Activated CD4-positive, alpha-beta memory T cell treated with anti-CD3 and anti-CD28 coated beads for 36 hours (primary cell): ENCODE measurements at places on chromosomes 5 and 9. TPM values are rescaled to one million over a fixed set of nuclear protein-coding genes. Genes with fewer than 3 reads are reported as not detected.

GRCh38 chr5:103428411-103428871 lies 134.1 kb downstream of the NUDT12 start:
- H3K4me1 ChIP-seq = no peaks in the 10 kb centered on the region
- H3K4me3 ChIP-seq = no peak overlapping the region

- H3K36me3 ChIP-seq = no peaks in the 10 kb centered on the region
- H3K4me1 ChIP-seq = peaks cover 22% of the 10 kb centered on the region
- DNase-seq = no peak
- peak overlapping the region; percentile 60 for H3K27ac ChIP-seq
- H3K4me3 ChIP-seq = no peak overlapping the region
- peaks cover 72% of the 10 kb centered on the region for H3K27me3 ChIP-seq
Observed at GRCh38 chr5:123088031-123088805, 823 bp upstream of the PRDM6 start.

GRCh38 chr5:92889140-92889539 lies 691.9 kb downstream of the NR2F1-AS1 start:
- no peak overlapping the region for H3K4me3 ChIP-seq
- no peak overlapping the region for H3K27ac ChIP-seq
- H3K36me3 ChIP-seq = no peaks in the 10 kb centered on the region
- no peaks in the 10 kb centered on the region for H3K4me1 ChIP-seq

- no peaks in the 10 kb centered on the region for H3K36me3 ChIP-seq
- H3K27ac ChIP-seq = no peak overlapping the region
- no peak for DNase-seq
Observed at GRCh38 chr9:89942643-89943042, 337.8 kb downstream of the GADD45G start.

GRCh38 chr9:98218562-98219363 lies 26.3 kb upstream of the CORO2A start:
- DNase-seq = no peak
- no peak overlapping the region for H3K27ac ChIP-seq
- H3K4me1 ChIP-seq = no peaks in the 10 kb centered on the region
- H3K4me3 ChIP-seq = no peak overlapping the region

BHMT2 gene
- not detected for total RNA-seq

GRCh38 chr5:32827981-32828380 lies 116.9 kb downstream of the NPR3 start:
- H3K27ac ChIP-seq = no peak overlapping the region
- no peaks in the 10 kb centered on the region for H3K4me1 ChIP-seq
- no peaks in the 10 kb centered on the region for H3K27me3 ChIP-seq

IFNA1 gene
- not detected for total RNA-seq

- H3K4me3 ChIP-seq = no peak overlapping the region
- no peak for DNase-seq
- no peaks in the 10 kb centered on the region for H3K4me1 ChIP-seq
Observed at GRCh38 chr5:119166026-119166425, 95.1 kb downstream of the DMXL1 start.

- H3K36me3 ChIP-seq = peaks cover 34% of the 10 kb centered on the region
- DNase-seq = peak; percentile 47
- H3K4me3 ChIP-seq = peak overlapping the region; percentile 2
- peak overlapping the region; percentile 70 for H3K27ac ChIP-seq
- H3K27me3 ChIP-seq = no peaks in the 10 kb centered on the region
Observed at GRCh38 chr5:177368869-177369644, 11.3 kb downstream of the RGS14 start.

LAMC3 gene
- total RNA-seq = 0.34 TPM

TNPO1 gene
- 92.0 TPM for total RNA-seq

DNA sequence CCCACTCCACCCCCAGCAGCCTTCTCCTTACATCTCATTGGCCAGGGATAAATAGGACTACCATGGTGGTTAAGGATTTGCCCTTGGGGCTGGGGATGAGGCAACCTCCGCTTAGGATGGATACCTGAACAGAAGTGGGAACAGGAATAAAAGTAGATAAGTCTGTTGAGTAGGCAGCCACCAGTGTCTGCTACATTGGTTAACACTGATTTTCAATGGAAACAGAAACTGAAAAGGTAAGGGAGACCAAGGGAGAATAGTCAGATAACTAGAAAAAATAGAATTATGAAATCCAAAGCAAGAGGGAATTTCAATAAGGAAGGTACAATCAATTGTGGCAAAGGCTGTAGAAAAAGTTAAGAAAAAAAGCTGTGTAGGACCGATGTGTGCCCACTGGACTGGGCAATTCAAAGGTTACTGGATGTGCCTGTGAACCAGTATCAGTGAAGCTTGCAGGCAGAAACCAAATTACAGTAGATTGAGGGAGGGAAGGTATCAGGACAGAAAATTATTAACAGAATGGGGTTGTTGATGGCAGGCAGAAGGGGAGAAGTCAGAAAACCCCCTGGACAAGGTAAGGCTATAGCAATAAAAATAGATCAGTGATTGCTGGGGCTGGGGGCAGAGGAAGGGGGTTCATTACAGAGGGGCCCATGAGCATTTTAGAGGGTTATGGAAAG lies 48.7 kb downstream of the DNAJC21 start:
- no peak for DNase-seq
- H3K36me3 ChIP-seq = no peaks in the 10 kb centered on the region
- H3K27me3 ChIP-seq = peaks cover 2% of the 10 kb centered on the region
- H3K4me3 ChIP-seq = no peak overlapping the region

- H3K27me3 ChIP-seq = peaks cover 70% of the 10 kb centered on the region
- no peak for DNase-seq
- peaks cover 18% of the 10 kb centered on the region for H3K4me1 ChIP-seq
- no peak overlapping the region for H3K27ac ChIP-seq
- H3K4me3 ChIP-seq = peak overlapping the region; percentile 12
Observed at GRCh38 chr9:969310-970150, 6.9 kb upstream of the DMRT3 start.

- peaks cover 5% of the 10 kb centered on the region for H3K27me3 ChIP-seq
- H3K27ac ChIP-seq = no peak overlapping the region
- H3K4me1 ChIP-seq = no peaks in the 10 kb centered on the region
- H3K4me3 ChIP-seq = no peak overlapping the region
- DNase-seq = no peak
Observed at GRCh38 chr5:134255418-134256150, 29.7 kb upstream of the PPP2CA start.

GRCh38 chr9:18863791-18864190 lies 169.2 kb downstream of the SAXO1 start:
- H3K4me1 ChIP-seq = no peaks in the 10 kb centered on the region
- DNase-seq = no peak
- no peaks in the 10 kb centered on the region for H3K36me3 ChIP-seq
- peaks cover 2% of the 10 kb centered on the region for H3K27me3 ChIP-seq
- H3K4me3 ChIP-seq = no peak overlapping the region
- no peak overlapping the region for H3K27ac ChIP-seq

KIF2A gene
- 209 TPM for total RNA-seq

GRCh38 chr5:120779674-120780073 lies 315.6 kb downstream of the PRR16 start:
- no peaks in the 10 kb centered on the region for H3K4me1 ChIP-seq
- no peak overlapping the region for H3K27ac ChIP-seq
- H3K27me3 ChIP-seq = no peaks in the 10 kb centered on the region
- H3K36me3 ChIP-seq = no peaks in the 10 kb centered on the region

GABRA6 gene
- total RNA-seq = not detected

DNA sequence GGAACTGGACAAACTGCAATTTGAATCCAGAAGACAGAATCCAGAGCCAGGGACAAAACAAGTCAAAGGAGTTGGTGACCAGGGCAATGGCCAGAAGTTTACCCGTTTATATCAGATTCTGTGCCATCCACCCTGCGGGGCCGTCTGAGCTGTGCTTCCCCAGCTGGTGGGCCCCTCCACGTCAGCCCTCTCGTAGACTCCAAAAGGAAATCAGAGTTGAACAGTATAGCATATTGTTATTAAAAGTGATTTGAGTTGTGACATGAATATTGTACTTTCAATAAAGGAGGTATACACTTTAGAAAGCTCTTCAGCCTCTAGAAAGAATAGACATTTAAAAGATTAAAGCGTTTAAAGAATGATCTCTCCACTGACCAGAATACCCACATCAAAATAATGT lies 102.4 kb downstream of the NFIB start:
- H3K4me1 ChIP-seq = no peaks in the 10 kb centered on the region
- no peak overlapping the region for H3K4me3 ChIP-seq
- H3K36me3 ChIP-seq = no peaks in the 10 kb centered on the region

GRCh38 chr9:129204840-129205239 lies 26.8 kb upstream of the IER5L start:
- no peak for DNase-seq
- H3K27me3 ChIP-seq = no peaks in the 10 kb centered on the region
- no peak overlapping the region for H3K4me3 ChIP-seq

DNA sequence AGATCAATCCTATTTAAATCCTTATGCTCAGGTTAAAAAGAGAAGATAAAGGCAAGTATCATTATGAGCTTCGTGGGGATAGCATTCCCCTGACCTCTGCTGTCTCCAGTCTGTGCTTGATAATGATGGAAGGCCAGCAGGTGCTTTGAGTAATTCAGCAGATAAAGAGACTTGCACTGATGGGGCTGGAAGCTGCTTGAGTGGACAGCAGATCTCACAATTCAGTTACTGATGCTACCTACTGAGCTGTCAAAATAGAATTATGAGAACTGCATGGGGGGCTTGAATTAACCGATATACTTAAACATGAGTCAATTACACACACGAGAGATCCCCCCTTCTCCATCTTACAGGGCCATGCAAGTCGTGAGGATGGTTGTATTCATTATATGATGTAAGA lies 107.7 kb upstream of the GPR151 start:
- H3K36me3 ChIP-seq = no peaks in the 10 kb centered on the region
- no peak for DNase-seq
- no peak overlapping the region for H3K27ac ChIP-seq
- no peak overlapping the region for H3K4me3 ChIP-seq
- H3K27me3 ChIP-seq = no peaks in the 10 kb centered on the region

- no peaks in the 10 kb centered on the region for H3K27me3 ChIP-seq
- no peak for DNase-seq
- H3K4me3 ChIP-seq = no peak overlapping the region
- H3K4me1 ChIP-seq = no peaks in the 10 kb centered on the region
- peaks cover 18% of the 10 kb centered on the region for H3K36me3 ChIP-seq
Observed at GRCh38 chr9:116416421-116416820, 262.8 kb downstream of the PAPPA start.

DNA sequence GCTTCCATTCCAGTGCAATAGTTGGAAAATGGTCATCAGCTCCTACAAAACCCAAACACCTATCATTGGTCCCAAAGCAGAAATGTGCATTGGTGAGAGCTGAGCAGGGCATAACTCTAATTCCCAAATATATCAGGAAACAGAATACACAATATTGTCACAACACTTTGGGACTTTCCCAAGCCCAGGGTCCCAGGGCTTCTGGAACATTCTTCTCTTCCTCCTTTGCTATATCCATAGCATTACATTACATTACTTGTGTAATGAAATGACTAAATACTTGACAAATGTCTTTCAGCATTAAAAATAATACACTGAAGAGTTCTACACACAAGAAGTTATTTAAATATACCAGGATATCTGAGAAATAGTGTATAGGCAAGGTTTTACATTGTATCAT lies 45.6 kb downstream of the LIX1 start:
- peaks cover 17% of the 10 kb centered on the region for H3K27me3 ChIP-seq
- H3K27ac ChIP-seq = no peak overlapping the region
- H3K4me1 ChIP-seq = peaks cover 15% of the 10 kb centered on the region
- no peaks in the 10 kb centered on the region for H3K36me3 ChIP-seq
- no peak for DNase-seq

- H3K36me3 ChIP-seq = peaks cover 12% of the 10 kb centered on the region
- no peaks in the 10 kb centered on the region for H3K27me3 ChIP-seq
- no peak overlapping the region for H3K27ac ChIP-seq
- DNase-seq = no peak
Observed at GRCh38 chr5:1521671-1522600, 1.8 kb downstream of the LPCAT1 start.

DNA sequence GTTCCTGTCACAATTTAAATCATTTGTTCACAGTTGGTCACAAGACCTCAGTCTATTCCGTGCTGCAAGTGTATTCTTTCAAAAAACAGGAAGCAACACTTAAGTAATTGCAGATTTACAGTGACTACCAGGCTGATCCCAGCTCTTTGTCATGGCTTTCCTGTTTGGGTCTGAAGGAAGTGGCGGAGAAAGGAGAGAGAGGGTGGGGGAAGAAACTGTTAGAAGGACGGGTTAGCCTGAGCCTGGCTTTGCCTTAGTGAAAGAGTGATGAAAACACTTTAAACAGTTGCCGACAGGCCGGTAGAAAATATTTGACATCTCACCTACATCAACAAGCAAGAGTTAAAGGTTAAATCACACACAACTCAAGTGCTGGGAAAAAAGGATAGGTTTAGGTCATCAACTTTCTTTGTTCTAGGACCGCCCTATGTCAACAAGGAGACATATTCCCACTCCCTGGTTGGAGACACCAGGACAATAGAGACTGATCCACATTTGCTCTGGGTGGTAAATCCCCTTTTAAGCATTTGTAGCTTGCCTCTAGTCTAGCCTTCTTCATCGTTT lies 102.2 kb upstream of the DAB2 start:
- peaks cover 19% of the 10 kb centered on the region for H3K27me3 ChIP-seq
- no peaks in the 10 kb centered on the region for H3K4me1 ChIP-seq

DNA sequence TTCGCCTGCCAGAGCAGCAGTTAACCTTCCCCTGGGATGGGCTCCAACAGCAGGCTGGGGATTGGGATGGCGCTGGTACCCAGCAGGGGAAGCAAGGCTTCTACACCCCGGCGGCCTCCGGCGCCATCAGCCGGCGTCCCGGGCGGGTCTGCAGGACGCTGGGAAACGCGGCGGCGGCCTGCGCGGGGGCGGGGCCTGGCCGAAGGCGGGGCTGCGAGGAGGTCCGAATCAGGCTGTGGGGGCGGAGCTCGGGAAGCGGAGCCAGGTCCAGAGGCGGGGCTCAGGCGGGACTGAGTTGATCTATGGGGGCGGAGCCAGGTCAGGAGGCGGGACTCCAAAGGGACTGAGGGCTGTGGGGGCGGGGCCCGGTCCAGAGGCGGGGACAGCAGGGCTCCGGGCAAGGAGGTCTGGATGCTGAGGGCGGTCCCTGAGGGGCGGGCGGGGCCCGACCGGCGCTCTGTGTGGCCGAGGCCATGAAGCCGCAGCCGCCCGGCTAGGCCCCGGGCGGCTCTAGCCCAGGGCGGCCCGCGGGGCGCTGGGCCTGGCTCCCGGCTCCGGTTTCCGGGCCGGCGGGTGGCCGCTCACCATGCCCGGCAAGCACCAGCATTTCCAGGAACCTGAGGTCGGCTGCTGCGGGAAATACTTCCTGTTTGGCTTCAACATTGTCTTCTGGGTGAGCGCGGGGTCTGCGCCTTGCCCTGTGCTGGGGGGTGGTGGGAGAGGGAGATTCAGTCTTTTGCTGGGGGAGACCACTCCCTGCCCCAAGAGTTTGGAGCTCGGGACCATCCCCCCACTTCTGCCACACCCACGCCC lies at the start of gene TSPAN17:
Gene TSPAN17, plus strand, starts transcription at position 455 of the 813 bp plus-strand sequence. Its CDS starts 132 bp downstream, at position 587.
- H3K27me3 ChIP-seq = no peaks in the 10 kb centered on the region
- H3K4me1 ChIP-seq = peaks cover 48% of the 10 kb centered on the region
- H3K27ac ChIP-seq = peak within 1 kb of the TSS; percentile 85

GPR150 gene
- 0.82 TPM for total RNA-seq

GRCh38 chr5:169100735-169101075 lies 200.2 kb downstream of the SLIT3 start:
- H3K36me3 ChIP-seq = no peaks in the 10 kb centered on the region
- H3K4me1 ChIP-seq = no peaks in the 10 kb centered on the region
- no peak for DNase-seq
- H3K4me3 ChIP-seq = no peak overlapping the region
- no peak overlapping the region for H3K27ac ChIP-seq

- no peak overlapping the region for H3K27ac ChIP-seq
- no peaks in the 10 kb centered on the region for H3K4me1 ChIP-seq
- no peak overlapping the region for H3K4me3 ChIP-seq
Observed at GRCh38 chr9:71844808-71845207, 66.2 kb downstream of the ABHD17B start.

DIRAS2 gene
- not detected for total RNA-seq

- H3K36me3 ChIP-seq = no peaks in the 10 kb centered on the region
- no peak overlapping the region for H3K4me3 ChIP-seq
- DNase-seq = no peak
- H3K4me1 ChIP-seq = no peaks in the 10 kb centered on the region
- peaks cover 58% of the 10 kb centered on the region for H3K27me3 ChIP-seq
Observed at GRCh38 chr5:946720-947625, 54.3 kb downstream of the TRIP13 start.

SLC24A2 gene
- total RNA-seq = not detected
